Urinary bladder (tissue), 4 donors: ENCODE measurements at places on chromosomes 7 and 10.

- no peak for DNase-seq
Observed at GRCh38 chr10:115831016-115831415, 442.0 kb downstream of the GFRA1 start.

- no peak for DNase-seq
Observed at GRCh38 chr10:128803790-128804189, 663.3 kb upstream of the MGMT start.

DNA sequence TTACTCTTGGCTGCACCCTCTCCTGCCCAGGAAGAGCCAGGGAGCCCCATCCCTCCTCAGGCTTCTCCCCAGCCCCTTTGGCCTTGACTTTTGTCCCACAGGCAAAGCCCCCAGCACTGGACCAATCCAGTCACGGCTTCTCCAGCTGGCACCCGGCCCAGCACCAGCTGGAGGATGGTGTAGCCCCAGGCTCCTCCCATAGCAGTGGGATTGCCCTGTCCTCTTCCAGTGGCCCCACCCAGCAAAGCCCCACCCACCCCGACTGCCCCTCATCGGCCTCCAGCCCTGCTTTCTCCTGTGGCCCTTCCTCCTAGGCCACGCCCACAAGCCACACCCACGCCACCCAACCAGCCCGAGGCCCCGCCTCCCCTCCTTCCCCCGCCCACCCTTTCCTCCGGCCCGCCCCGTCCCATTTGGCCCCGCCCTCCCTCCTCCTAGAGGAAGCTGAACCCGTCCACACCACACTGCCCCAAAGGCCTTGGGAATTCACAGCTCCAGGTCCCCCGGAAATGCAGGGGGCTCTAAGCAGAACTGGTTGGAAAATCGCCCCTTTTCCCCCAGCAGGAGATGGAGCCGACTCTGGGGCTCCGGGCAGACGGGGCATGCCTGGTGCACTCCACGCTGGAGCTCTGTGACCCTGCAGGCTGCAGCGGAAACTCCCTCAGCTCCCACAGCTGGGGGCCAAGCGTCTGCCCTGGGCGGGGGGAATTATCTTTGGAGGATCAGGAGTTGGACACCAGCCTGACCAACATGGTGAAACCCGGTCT, 25.2 kb downstream of the GET4 start:
- no peak for DNase-seq

DNA sequence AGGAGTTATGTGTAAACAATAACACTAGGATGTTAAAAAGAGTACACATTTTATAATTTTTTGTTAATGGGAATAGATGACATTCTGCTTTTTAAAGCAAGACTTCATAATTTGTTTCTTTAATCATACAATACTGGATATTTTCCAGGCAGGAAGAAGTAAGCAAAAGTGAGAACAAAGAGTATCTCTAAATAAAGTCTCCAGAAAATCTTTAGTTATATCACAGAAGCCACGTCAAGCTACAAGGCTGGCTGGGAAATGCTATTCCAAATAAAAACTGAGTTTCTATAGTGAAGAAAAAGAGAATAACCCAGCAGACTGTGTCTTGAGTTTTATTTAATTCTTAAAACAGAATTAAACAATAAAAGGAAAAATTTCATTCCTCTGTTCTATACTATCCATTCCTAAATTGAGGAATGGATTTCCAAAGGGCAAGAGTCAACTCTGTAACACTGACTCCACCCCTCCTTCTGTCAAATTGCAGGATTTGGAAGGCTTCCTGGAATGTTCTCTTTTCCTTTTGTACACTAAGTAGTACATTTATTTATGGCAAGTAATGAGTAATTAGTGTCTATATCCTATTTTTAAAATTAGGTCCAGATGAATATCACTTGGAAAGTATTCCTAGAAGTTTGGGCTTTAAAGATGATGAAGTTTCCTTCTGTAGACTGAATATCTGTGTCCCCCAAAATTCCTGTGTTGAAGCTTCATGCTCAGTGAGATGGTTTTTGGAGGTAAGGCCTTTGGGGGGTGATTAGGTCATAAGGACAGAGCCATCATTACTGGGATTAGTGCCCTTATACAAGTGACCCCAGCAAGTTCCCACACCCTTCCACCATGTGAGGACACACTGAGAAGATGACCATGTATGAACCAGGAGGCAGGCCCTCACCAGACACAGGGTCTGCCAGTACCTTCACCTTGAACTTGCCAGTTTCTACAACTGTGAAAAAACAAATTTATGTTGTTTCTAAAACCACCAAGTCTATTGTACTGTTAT, 290.9 kb downstream of the CRPPA start:
- no peak for DNase-seq

- DNase-seq, result no peak
Observed at GRCh38 chr10:130047336-130047735, 63.3 kb downstream of the C10orf143 start.

- DNase-seq, result no peak
Observed at GRCh38 chr7:78057571-78057970, 259.0 kb downstream of the PHTF2 start.

DNA sequence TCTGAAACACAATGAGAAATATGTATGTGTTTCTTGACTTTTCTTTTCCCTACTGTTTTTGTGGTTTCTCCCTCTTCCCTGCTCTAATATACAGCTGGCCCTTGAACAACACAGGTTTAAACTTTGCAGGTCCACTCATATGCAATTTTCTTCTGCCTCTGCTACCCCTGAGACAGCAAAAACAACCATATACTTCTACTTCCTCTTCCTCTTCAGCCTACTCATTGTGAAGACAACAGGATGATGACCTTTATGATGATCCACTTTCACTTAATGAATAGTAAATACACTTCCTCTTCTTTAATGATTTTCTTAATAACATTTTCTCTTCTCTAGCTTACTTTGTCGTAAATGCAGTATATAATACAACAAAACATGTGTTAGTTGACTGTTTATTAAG, 35.0 kb upstream of the DGKB start:
- DNase-seq, result no peak

DNA sequence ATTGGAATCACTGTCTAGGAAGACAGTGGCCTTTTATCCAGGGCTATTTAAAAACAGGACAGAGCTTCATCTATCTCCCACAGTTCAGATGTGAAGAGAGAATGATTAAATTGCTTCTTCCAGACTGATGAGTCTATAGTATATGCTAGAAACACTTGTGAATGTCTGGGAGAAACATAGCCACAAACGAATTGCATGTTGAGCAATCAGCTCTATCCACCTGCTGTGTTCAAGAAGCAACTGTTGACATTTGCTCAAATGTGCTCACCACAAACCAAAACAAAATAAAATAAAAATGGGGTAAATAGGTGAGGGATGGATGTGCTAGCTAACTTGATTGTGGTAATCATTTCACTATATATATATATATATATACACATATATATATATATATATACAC, 195.1 kb downstream of the HECW1 start:
- no peak for DNase-seq

DNA sequence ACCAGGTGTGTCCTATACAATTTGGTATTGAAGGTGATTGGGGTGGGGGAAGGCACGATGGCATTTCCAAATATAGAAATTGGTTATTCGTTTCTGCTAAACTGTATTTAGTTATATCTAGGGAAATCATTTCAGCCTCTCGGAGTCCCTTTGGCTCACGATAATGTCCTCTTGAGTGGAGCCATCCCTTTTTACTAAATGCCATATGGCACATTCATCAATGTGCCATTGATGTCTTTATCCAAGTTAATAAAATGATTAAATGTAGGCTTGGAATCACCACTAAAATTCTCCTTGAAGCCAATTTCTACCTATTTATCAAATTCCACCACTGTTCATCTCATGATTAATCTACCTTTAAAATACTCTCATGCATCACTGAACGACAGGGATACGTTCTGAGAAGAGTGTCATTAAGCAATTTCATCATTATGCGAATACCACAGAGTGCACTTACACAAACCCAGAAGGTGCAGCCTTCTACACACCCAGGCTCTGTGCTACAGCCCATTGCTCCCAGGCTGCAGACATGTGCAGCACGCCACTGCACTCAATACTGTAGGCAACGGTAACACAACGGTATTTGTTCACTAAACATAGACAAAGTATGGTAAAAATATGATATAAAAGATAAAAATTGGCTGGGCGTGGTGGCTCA, 219.2 kb upstream of the C7orf33 start:
- no peak for DNase-seq

DNA sequence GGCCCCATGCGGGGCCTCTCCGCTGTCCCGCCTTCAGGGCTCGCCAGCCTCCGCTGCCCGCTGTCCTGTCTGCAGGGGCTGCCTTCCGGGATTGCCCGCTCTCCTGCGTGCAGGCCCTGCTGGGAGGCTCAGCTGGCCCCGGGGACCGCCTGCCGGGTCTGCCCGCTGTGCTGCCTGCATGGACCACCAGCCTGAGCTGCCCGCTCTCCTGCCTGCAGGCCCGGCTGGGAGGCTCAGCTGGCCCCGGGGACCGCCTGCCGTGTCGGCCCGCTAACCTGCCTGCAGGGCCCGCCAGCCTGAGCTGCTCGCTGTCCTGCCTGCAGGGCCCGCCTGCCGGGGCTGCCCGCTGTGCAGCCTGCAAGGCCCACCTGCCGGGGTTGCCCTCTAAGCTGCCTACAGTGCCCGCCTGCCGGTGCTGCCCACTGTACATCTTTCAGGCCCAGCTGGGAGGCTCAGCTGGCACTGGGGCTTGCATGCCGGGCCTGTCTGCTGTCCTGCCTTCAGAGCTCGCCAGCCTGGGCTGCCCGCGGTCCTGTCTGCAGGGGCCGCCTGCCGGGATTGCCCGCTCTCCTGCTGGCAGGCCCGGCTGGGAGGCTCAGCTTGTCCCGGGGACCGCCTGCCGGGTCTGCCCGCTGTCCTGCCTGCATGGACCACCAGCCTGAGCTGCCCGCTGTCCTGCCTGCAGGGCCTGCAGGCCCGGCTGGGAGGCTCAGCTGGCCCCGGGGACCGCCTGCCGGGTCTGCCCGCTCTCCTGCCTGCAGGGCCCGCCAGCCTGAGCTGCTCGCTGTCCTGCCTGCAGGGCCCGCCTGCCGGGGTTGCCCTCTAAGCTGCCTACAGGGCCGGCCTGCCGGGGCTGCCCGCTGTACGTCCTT, 165.1 kb downstream of the GLRX3 start:
- no peak for DNase-seq

- DNase-seq, result no peak
Observed at GRCh38 chr10:82815680-82816079, 940.7 kb downstream of the NRG3 start.

- DNase-seq, result no peak
Observed at GRCh38 chr7:116618338-116619128, 53.5 kb upstream of the MET start.

DNA sequence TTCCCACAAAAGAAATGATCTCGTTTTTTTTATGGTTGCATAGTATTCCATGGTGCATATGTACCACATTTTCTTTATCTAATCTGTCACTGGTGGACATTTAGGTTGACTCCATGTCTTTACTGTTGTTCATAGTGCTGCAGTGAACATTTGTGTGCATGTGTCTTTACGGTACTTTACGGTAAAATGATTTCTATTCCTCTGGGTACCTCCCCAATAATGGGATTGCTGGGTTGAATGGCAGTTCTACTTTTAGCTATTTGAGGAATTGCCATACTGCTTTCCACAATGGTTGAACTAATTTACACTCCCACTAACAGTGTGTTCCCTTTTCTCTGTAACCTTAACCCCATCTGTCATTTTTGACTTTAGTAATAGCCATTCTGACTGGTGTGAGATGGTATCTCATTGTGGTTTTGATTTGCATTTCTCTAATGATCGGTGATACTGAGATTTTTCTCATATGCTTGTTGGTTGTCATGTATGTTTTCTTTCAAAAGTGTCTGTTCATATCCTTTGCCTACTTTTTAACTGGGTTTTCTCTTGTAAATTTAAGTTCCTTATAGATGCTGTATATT, 37.2 kb downstream of the MKLN1 start:
- DNase-seq, result no peak

GRCh38 chr10:99170116-99170675, 65.5 kb downstream of the HPSE2 start:
- DNase-seq, result no peak

GRCh38 chr7:7672545-7673239, 32.1 kb downstream of the UMAD1 start:
- DNase-seq, result no peak

DNA sequence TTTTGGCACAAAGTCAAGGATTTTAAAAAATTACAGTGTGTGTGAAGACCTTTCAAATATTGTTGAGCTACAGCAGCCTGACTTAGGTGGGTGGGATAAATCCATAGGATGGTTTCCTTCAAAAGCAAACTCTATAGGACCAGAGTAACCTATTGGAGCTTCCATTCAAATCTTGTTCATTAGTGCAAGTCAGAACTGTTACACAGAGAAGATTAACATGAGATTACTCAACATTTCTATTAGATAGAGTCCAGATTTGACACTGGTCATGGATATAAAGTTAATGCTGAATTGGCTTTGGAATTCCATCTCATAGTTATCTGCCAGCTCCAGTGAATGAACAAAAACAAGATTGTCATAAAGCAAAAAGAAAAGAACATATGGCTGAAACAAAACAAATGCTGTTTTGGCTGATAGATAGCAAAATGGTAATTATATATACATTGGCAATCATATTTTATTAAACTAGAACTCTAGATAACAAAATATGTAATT, 129.6 kb upstream of the SEMA3A start:
- DNase-seq, result no peak

DNA sequence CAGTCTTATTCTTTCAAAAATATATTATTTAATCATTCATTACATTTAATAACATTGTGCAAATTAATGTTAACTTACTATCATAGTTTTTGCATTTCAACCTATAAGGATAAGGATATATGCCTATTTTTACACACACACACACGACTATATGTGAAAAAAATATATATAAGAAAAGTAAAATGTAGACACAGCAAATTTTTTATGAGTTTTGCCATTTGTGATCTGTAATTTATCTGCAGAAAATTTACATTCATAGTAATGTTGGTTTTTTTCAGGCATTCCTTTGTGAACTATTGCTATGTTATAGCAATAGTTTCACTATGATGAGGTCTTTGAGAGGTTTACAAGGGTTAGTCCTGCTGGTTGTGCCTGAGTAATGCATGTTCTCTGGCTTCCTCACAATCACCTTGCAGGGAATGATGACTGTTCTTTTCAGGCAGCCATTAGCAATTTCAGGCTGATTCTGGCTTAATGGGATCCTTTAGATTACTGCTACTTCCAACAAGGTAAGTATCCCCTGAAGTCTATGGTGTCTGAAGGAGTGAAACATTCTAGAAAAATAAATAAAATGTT, 183.7 kb upstream of the CDK1 start:
- no peak for DNase-seq

GRCh38 chr10:64574371-64574770, 1053.2 kb downstream of the REEP3 start:
- DNase-seq, result peak; percentile 10

- DNase-seq, result no peak
Observed at GRCh38 chr7:66296557-66296956, 91.4 kb downstream of the TPST1 start.

GRCh38 chr7:27186668-27187474, 1.8 kb upstream of the HOXA11 start:
- no peak for DNase-seq

DNA sequence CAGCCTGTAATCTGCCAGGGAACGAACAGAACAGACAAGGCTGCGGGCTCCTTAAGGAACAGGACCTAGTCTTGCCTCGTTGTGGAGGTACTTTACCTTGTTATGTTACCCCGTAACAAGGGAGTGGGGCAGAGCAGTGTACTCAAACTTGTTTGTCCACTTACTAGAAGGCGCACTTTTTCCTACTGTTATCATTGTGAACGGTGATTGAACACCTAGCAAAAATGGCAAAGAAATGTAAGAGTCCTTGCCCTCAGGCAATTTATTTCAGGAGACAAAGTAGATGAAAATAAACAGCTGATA, 620 bp upstream of the IMPDH1 start:
- DNase-seq, result no peak
